Activated B cell treated with CpG ODN at 0.5 μM for 24 hours (primary cell): ENCODE measurements at places on chromosomes 2 and 18. TPM values are rescaled to one million over a fixed set of nuclear protein-coding genes. Genes with fewer than 3 reads are reported as not detected.

The C2orf66 gene
- not detected in 2 replicates for total RNA-seq

DNA sequence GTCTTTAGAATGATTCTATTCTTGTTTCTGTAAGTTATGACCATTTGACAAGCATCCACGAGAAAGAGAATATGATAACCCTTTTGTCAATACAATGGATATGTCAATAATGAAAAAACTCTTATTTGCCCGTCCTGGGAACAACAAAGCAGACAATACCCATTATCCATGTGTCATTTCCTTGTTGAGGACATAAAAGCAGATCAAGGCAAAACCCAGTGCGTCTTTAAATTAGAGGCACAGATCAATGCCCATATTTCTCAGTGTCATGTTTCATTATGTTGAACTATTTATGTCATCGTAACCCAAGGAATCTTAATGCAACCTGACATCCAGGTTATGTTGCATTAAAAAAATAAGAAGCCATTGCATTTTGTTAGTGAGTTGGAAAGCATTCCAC, 365.0 kb upstream of the CELF4 start:
- no peak for DNase-seq

DNA sequence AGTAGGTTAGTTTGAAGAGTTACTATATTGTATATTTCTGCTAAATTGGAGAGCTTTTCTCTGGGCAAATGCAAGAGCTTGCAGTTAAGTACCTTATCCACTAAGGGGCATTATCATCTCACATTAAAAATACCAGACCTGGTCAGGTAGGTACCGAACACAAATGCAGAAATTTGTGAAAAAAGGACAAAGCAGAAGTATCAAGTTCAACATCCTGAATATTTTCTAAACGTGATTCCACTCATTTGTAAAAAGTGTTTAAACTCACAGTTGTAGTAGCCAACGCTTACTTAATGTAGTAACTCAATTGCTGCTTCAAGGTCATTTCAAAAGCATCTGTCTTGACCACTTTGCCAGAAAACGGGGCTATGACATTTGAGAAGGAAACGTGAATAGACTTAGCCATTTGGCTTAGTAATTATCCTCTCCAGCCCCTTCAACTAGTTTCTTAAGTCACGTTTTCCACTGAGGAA, 52.1 kb downstream of the CYRIA start:
- no peak for DNase-seq

DNA sequence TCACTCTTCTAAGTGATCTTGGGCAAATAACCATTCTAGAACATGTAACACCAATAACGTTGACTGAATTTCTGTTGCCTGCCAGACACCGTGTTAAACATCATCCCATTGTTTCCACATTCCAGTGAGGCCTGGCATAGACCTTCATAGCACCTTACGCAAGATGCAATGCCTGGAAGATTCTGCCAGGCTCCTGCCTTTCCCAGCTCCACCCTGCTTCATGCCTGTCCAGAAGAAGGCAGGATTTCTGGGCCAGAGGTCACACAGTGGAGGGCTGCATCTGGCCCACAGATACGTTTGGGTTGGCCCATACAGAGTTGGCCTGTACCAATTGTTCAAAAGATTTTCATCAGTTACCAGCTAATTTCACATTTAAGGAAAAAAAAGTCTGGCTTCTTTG, 46.3 kb downstream of the EN1 start:
- no peak for DNase-seq

GRCh38 chr18:32337347-32337746, 133.3 kb downstream of the GAREM1 start:
- no peak for DNase-seq

The SH3RF3 gene
- total RNA-seq = 0.07 and 0.09 TPM in 2 replicates

GRCh38 chr2:117833911-117834310, 19.4 kb downstream of the DDX18 start:
- DNase-seq = no peak

DNA sequence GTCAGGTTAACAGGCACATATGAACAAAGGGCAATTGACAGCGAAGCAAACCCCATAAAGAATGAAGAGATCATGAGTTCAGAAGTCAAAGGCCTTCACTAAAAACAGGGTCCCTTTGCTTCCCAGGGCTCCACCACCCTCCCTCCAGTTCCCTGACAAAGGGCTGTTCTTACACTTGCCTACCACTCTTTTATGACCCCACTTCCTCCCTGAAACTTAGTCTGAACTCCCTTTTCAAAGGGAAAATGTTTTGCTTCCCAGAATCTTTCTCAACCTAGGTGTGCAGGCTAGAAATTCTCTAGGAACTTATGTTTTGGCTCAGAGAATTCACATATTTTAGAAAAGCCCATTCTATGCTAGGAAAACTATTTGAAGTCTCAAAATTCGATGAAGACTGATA, 86.0 kb upstream of the ITGA4 start:
- DNase-seq = no peak
